ENCODE measurements at places on chromosomes 1 and 21. TPM values are rescaled to one million over a fixed set of nuclear protein-coding genes. Genes with fewer than 3 reads are reported as not detected.

Gene OLFML3
- total RNA-seq: 33.1 TPM

DNA sequence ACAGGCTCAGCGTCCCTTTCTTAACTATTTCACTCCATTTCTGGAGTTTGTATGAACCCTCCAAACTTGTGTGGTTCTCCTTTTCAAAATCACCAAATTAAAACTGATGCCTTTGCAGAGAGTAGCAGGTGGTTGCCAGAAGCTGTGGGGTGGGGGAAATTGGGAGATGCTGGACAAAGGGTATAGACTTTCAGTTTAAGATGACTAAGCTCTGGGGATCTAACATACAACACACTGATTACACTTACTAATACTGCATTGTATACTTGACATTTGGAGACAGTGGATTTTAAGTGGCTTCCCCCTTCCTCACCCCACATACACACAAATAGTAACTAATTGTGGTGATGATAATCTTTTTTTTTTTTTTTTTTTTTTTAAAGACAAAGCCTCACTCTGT, 11.1 kb upstream of the SCYL3 start:
- H3K36me3 ChIP-seq: no peaks in the 10 kb centered on the region
- H3K4me1 ChIP-seq: peaks cover 4% of the 10 kb centered on the region
- H3K4me3 ChIP-seq: no peak overlapping the region
- H3K27ac ChIP-seq: no peak overlapping the region
- no peak for DNase-seq
- peaks cover 2% of the 10 kb centered on the region for H3K27me3 ChIP-seq

GRCh38 chr1:6523566-6523965, 30.7 kb downstream of the NOL9 start:
- no peak overlapping the region for H3K4me3 ChIP-seq
- DNase-seq: peak; percentile 22
- H3K27me3 ChIP-seq: no peaks in the 10 kb centered on the region
- peaks cover 12% of the 10 kb centered on the region for H3K36me3 ChIP-seq
- peaks cover 36% of the 10 kb centered on the region for H3K4me1 ChIP-seq

DNA sequence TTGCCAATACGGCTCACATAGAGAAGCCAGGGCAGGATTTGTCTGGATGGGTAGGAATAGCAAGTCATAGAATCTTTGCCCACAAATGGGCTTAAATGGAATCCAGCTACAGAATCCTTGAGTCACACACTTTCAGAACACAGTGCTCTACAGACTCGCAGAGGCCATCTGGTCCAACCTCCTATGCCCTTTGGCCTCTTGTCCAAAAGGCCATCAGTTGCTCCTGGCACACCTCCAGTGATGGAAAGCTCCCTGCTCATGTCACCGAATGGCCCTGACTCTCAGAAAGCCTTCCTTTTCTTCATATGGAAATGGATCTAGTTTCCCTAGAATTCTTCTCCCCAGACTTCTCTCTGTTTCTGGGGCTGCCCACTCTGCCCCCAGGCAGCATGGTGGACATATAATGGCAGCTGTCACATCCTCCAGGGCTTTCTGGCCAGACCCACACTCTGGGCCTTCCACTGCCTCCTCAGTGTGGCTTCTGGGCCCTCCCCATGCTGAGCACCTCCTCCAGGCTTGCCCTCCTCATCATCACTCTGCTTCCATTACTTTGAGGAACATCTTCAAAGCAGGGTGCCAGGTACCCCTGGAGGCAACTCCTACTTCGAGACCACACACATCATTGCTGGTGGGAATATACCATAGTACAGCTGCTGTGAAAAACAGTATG, 33.6 kb upstream of the TRABD2B start:
- H3K4me3 ChIP-seq: no peak overlapping the region
- peaks cover 13% of the 10 kb centered on the region for H3K27me3 ChIP-seq

- H3K36me3 ChIP-seq: peaks cover 7% of the 10 kb centered on the region
- no peaks in the 10 kb centered on the region for H3K27me3 ChIP-seq
- no peak overlapping the region for H3K27ac ChIP-seq
- DNase-seq: no peak
- no peak overlapping the region for H3K4me3 ChIP-seq
Observed at GRCh38 chr1:219340796-219341195, 167.1 kb downstream of the LYPLAL1 start.

All from chondrocyte (in vitro differentiated cells).